ENCODE measurements at places on chromosomes 2 and 18. TPM values are rescaled to one million over a fixed set of nuclear protein-coding genes. Genes with fewer than 3 reads are reported as not detected.
A peak's percentile ranks its signal among the peaks of the same experiment; 100 is the strongest.

DNA sequence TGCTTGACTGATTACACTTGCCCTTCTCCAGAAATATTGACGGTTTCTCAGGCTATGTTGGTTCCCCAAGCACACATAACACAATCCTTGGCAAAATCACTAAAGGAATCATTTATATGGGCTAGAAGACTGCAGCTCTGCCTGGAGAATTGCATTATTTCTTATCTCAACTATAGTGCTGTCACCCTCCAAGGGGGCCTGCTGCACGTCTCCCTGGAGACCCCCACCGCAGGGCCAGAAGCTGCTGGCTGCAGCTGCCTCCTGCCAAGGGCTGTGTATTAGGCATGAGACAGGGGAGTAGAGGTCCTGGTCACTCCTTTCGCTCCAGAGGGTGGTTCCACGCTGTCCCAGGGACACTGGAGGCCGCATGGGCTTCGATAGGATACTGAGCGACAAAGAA lies 76.6 kb downstream of the LRRC30 start:
- DNase-seq, result no peak

GRCh38 chr18:11392292-11392691 lies 217.1 kb upstream of the SLC35G4 start:
- DNase-seq, result peak; percentile 61

- no peak for DNase-seq
Observed at GRCh38 chr2:64655018-64655664, 1.4 kb upstream of the SERTAD2 start.

ROCK2 gene
- total RNA-seq, result 22.3 TPM

- peak; percentile 78 for DNase-seq
Observed at GRCh38 chr2:72745679-72746368, 80.0 kb downstream of the EXOC6B start.

GRCh38 chr2:172308253-172308935 lies 119.0 kb upstream of the ITGA6 start:
- no peak for DNase-seq

DNA sequence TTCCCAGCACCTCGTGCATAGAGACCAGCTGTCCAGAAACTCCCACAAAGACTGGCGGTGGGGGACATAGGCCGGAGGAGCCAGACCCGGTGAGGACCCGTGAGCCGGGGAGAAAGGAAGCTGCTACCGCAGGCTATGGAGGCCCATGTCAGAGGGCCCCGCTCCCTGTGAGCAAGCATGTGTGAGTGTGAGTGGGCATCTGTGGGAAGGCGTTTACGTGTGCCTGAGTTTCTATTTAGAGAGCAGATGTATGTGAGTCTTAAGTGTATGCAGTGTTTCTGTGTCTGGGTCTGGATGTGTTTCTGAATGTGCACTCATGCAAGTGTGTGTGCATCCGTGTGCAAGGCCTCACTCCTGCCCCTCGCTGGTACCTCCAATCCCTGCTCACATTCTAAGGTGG lies 187.8 kb upstream of the RAB6C start:
- no peak for DNase-seq

- DNase-seq, result no peak
Observed at GRCh38 chr2:104599787-104600510, 254.0 kb upstream of the POU3F3 start.

GRCh38 chr2:216188956-216189355 lies 79.8 kb downstream of the XRCC5 start:
- DNase-seq, result no peak

DNA sequence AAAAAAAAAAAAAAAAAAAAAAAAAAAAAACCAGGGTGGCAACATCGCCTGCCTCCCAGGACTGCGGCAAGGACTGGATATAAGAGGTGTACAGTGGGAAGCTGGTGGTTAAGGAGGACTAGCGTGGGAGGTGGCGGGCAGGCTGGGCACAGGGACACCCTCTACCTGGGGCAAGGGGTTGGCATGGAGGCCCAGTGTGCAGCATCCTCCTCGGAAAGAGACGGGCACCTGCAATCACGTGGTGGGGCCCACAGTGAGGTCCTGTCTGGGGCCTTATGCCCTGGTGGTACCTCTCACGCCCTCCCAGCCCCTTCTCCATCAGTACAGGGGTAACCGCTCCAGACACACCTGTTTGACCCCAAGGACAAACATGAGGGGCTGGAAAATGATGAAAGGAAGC lies 27.9 kb downstream of the PXDN start:
- no peak for DNase-seq

- DNase-seq, result no peak
Observed at GRCh38 chr2:157748371-157749142, 119.9 kb upstream of the ACVR1C start.

GRCh38 chr18:24502667-24503523 lies 42.5 kb downstream of the HRH4 start:
- DNase-seq, result peak; percentile 19

FIGN gene
- 27.7 TPM for total RNA-seq

- DNase-seq, result peak; percentile 77
Observed at GRCh38 chr2:27408601-27409320, 630 bp downstream of the PPM1G start.

DNA sequence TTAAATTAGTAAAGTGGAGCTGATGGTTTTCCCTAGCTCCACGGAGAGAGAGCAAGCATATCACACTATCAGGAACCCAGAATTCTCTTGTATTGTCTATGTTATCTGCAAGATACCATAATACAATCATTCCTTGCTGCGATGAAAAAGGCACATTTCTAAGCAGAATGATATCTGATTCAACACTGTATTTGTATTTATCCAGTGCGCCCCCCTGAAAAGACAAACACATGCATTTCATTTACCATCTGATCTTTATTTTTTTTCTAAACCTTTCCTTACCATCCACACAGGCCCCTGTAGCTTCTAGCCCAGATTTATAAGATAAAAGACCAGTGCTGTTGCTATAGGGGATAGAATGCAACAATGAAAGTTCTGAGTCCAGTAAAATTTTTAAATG lies 420.6 kb downstream of the TDRD15 start:
- DNase-seq, result no peak

DNA sequence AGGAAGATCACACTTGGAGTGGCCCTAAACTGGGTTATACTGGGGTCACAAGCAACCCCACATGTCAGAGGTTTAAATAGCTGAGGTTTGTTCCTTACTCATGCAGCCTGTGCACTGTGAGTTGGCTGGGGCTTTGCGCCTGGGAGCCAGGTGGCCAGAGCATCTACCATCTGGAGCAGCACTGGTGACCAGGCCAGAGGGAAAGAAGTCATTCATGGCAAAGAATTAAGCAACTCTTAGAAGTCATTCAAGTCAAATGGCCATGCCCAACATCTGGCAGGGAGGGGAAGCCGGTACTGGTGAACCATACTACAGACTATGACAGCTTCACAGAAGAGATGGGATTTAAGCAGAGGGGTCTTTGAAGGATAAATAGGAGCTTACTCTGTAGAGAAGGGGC lies 90.7 kb downstream of the POLR1A start:
- no peak for DNase-seq

DNA sequence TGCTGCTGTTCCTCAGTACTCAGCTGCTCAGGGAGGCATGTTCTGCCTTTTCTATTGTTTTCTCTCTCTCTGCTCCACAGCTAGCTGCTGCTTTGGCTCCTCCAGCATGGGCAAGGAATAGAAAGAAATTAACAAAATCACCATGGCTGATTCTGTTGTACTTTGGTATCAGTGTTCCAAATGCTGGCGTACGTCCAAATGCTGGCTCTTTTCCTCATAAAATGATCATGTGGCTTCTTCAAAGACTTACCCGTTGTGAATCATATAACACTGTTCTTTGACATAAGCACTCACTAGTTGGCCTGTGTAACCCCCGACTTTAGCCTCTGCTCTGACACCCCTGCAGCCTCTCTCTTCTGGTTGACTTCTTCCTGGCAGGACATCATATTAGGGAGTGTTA lies 547.6 kb downstream of the CPS1 start:
- no peak for DNase-seq

GRCh38 chr2:85132397-85132796 lies 795 bp upstream of the TCF7L1 start:
- DNase-seq, result peak; percentile 53

DNA sequence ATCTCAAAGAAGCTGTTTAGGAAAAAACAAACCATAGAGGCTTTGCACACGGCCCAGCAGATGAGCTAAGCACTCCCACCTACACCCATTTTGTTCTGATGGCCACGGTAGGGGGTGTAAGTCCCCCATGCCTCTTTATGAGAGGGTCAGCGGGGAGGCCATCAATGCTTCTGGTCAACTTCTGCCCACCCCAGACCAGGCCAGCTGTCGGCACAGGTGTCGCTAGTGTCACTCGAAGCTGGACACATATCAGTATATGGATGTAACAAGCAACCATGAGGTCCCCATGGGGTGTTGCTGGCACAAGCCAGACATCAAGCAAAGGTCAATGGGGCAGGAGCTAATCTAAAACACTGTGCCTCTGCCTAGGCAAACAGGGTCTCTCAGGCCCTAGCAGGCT lies 23.7 kb upstream of the SLC35F6 start:
- no peak for DNase-seq

DNA sequence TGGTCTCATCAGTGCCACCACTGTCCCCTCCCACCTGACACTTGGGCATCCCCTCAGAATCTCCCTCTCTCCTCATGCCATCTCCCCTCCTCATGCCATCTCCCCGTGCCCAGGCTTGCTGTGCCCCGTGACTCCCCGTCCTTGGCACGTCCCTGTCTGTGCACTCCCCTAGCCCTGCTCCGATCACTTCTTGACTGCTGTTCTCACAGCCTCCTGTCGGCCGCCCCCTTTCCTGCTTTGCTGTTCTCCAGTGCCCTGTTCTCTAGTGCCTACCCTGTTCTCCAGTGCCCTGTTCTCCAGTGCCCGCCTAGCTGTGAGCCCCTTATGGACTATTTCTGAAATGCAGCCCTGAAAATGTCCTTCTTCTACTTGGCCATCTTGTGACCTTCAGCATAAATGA lies 253.8 kb downstream of the ALPK2 start:
- DNase-seq, result no peak

DNA sequence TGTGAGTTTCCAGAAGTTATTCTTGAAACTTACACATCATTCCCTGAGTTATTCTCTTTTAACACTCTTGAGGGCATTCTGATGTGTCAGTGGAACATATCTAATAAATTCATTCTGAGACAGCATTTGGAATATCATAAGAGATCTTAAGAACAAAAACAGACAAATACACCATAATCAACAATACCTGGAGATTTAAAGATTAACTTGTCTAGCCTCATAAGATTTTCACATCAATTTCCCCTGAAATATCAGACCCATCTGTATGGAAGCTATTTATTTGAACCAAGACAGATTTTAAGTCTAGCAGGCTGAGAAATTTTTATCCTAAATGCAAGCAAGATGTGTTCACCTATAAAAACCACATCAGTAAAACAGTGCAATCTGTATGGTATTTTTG lies 181.6 kb downstream of the NYAP2 start:
- DNase-seq, result no peak

- DNase-seq, result peak; percentile 80
Observed at GRCh38 chr2:70888923-70889715, 46.6 kb upstream of the ATP6V1B1 start.

MAP3K19 gene
- not detected for total RNA-seq

- no peak for DNase-seq
Observed at GRCh38 chr2:8144785-8145184, 537.1 kb upstream of the ID2 start.

DNA sequence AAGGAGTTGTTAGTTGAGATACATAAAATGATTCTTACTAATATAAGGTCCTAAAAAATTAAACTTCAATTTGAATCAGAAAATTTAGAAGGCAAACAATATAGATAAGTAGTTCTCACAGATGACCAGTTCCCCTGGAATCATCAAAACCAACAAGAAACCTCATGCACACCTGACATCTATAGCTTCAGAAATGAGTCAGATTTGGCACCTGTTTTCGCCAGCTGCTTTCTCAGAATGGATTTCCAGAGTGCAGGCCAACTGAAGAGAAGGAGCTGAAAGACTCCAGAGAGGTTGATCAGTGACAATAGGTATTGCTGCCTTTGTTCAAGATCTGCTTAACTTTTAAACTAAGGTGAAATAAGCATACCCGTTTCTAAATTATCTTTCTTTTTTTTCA lies 192.4 kb downstream of the RDH14 start:
- no peak for DNase-seq

DNA sequence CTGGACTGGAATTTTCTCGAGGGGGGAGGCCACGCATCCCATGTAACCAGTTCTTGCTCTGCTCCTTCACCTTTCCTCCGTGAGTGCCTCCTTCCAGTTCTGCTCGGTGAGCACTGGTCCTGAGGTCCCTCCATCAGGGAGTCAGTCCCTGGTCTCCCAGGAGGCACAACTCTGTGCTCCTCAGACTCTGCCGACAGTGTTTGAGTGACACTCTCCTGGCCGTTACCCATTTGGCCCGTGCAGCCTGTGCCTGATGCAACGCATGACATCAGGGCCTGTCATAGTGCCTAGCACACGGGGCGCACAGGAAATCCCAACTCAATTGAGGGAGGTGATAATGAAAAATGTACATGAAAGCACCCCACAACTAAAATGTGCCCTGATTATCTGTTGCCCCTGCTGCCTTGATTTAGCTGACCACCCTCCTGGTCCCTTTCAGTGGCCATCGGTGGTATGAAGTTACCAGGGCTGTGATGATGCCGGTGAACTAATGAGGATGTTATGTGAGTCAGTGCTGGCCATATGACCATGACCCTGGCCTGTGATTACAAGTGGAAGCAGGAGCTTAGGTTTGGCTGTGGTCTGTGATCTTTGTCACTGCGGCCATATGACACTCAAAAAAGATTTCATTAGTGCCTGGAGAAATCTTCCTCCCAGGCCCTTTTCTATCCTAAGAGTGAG lies 144.6 kb downstream of the TDRD15 start:
- no peak for DNase-seq

DNA sequence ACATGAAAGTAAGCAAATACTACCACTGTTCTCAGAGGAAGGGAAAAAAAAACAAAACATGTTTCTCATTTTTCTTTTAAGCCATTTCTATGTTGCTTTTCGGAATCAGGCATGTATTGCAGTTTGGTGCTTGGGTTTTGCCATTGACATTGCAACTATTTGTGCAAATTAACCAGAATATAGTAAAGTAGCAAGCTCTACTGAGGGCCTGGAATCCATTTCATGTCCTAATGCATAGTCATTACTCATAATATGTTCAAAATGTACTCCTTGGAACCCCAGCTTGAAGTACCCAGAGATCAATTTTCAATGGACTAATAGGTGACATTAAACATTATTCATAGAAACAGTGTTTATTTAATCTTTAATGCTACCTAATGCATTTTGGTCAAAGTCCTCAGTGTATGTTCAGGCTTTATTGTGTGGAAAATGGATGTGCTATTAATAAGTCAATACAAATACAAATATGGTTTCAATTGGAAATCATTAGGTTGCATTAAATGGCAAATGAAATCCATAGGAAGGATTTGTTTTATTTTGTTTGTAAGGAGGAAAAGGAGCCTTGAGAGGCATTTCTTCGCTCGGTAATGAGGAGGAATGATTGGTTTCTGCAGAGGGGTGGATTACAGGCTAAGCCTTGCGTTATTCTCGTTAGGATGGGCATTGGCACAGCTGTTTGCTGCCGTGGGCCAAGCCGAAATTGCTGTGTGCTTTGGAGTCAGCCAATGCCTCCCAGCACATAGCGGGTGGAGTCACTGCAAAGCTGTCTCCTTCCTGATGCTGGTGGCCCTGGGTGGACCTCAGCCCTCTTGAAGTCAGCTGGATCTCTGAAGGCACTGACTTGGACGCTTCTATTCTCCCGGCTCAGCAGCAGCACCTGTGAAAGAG lies 56.4 kb downstream of the MYCN start:
- no peak for DNase-seq

UGT1A3 gene
- total RNA-seq, result not detected

- DNase-seq, result peak; percentile 81
Observed at GRCh38 chr2:204691911-204692510, 146.7 kb downstream of the PARD3B start.
